ENCODE measurements at places on chromosomes 3 and 15.
A peak's percentile ranks its signal among the peaks of the same experiment; 100 is the strongest.

GRCh38 chr3:129701161-129701560 is 94.7 kb upstream of the PLXND1 start:
- DNase-seq: no peak

DNA sequence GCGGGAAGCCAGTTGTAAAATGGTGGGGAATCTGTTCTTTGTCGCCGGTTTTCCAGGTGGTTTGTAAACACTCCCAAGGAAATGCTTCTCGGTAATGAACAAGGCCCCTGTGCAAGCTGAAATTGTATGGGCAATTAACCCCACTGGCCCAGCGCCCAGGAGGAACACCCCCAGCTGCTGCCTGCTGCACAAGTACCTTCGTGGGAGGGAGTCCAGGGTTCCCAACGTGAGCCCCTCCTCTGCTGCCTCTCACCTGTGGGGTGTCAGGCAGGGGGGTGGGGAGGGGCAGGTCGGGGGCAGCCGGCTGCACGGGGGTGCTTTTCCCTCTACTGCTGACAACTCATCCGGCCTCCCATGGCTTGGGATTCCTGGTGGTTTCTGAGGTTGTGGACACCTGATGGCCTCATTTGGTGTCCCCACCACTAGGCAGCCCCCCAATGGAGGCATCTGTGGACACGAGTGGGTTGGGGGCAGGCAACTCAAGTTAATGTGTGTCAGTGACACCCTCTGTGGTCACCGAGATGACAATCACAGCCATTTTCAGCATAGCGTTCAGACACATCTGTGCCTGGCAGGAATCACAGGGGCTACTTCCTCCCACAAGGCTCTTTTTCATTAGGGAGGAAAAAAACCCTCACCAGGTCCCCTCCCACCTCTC is 35.6 kb upstream of the PRR23E start:
- no peak for DNase-seq

DNA sequence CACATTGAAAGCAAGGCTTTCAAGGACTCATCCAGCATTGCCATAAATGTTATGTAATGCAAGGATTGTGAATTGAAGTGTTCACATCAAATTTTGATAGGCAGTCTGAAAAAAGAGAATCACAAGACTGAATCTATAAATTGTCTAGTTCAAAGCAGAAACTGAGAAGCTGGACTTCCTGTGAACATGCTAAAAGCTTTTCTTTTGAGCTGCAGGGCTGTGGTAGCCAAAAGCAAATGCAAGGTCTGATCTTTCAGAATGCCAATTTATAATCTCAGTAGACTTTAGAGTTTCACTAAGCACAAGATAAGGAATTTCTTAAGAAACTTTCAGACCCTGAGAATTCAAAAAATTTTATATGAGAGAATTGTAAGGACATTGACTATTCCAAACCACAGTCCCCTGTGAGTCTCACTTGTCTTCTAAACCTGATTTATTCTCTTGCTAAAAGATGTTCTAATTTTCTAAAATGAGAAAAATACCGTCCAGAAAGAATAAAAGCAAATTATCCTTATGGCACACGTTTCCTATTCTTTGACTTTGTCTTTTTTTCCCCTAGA is 1700.3 kb downstream of the OTOL1 start:
- no peak for DNase-seq

- DNase-seq: no peak
Measured at GRCh38 chr3:5428607-5429516, 241.4 kb downstream of the EDEM1 start.

- no peak for DNase-seq
Measured at GRCh38 chr3:52696830-52697631, 8.6 kb downstream of the GLT8D1 start.

GRCh38 chr3:61828184-61828874 is 267.0 kb downstream of the PTPRG start:
- no peak for DNase-seq

DNA sequence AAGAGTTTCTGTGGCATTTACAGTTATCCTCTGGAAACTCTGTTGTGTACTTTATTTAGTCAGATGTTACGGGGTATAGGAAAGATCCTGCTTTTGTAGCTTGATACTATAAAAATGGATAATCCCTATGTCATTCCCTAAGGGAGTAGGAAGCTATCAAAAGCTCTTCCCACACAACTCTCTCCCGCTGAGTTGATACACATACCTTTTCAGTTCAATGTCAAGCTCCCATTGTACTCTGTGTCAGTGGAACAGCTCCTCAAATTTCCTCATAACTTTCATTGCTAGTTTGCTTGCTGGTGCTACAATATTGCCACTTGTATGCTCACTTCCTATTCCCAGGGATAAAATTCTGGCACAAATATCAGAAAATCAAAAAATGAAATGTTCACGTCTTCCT is 893.3 kb upstream of the GBE1 start:
- no peak for DNase-seq

GRCh38 chr15:99677540-99678134 is 55.6 kb downstream of the LYSMD4 start:
- no peak for DNase-seq

DNA sequence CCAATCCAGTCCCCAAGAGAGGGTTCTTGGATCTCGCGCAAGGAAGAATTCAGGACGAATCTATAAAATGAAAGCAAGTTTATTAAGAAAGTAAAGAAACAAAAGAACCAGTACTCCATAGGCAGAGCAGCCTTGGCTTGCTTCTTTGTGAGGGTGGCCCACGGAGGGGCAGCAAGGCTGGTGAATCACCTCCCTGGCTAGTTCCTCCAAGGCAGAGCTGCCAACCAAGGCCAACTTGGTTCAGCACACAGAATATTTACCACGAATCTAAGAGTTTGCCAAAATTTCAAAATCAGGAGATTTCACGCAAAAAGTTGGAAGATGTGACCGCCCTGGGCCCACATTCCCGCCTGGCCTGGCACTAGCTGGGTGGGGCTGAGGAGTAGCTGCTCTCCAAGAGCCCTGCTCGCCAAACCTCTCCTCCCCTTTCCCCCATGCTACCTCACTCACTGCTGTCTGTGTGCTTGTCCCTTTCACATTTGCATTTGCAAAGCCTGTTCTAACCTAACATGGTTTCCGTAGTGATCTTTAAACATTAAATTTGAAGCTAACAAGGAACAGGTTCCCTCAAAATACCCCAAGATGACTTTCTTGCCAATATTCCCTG is 26.2 kb upstream of the DCUN1D1 start:
- no peak for DNase-seq

DNA sequence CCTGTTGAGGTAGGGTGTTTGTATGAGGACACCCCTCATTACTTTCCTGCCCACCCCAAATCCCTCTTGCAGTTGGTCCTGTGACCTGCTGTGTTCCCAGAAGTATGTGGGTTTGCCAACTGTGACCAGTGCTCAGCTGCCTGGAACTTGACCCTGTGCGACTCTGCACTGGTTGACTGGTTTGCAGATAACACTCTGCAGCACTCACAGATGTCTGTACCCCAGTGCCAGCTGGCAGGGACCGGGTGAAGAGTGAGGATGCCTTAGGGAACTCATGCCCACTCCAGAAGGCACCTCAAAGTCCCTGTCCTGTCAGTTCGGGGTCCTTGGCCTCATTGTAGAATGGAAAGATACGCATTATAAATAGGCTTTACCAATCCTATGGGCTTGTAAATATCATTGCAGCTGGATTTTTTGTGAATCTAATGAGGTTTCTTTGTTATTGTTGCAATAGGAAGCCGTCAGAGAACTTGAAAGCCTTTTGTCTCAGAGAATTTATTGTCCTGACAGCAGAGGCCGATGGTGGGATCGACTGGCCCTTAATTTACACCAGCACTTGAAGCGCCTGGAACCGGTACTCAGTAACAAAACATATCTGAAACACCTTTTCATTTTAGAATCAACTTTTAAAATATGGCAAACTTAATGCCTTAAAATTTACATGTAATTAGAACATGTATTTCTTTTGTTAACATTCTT is 18.2 kb downstream of the FAN1 start:
- DNase-seq: no peak

DNA sequence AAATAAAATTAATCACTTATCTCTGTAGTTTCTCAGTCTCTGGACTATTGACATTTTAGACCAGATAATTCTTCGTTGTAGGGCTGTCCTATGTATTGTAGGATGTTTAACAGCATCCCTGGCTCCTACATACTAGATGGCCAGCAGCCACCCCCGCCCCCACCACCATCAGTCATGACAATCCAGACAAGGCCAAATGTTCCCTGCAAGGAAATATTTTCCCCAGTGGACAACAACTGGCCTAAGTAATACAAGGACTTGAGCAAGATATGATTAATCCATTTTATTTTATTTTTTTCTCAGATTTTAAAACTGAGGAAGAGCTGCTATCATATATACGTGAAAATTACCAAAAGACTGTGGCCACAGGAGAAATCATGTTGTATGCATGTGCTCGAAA is 23.8 kb downstream of the TICRR start:
- DNase-seq: no peak

GRCh38 chr3:154151969-154152368 is 30.8 kb downstream of the ARHGEF26 start:
- peak; percentile 30 for DNase-seq

- DNase-seq: no peak
Measured at GRCh38 chr3:25783661-25784512, 644 bp upstream of the NGLY1 start.

DNA sequence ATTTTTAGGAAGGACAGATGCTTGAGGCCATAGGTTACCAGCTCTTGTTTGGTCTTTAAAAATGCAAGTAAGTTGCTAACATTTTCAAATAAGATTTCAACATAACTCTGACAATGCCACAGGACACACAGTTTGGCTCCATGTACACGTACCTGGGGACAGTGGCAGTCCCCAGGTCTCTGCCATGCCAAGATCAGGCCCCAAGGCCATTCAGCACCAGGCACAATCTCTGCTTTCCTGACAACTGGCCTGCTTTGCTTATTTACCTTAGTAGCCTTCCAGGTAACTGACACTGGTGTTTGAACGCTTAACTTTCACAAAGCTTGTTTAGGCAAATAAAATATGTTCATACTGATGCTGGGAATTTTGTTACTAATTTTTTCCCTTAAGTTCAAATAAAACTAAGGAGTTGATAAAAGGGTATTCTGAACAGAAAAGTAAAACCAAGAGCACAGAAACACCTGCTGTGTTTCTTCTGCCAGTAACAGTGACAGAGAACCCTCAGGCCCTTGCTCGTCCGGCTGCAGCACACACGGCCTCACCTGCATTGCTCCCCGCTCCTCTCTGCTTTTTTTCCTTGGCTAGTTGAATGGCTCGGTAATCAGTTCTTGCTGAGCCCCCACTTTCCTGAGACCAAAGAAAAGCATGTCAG is 16.5 kb downstream of the ZXDC start:
- DNase-seq: no peak

GRCh38 chr3:47476330-47476626 is 537 bp upstream of the SCAP start:
- no peak for DNase-seq

DNA sequence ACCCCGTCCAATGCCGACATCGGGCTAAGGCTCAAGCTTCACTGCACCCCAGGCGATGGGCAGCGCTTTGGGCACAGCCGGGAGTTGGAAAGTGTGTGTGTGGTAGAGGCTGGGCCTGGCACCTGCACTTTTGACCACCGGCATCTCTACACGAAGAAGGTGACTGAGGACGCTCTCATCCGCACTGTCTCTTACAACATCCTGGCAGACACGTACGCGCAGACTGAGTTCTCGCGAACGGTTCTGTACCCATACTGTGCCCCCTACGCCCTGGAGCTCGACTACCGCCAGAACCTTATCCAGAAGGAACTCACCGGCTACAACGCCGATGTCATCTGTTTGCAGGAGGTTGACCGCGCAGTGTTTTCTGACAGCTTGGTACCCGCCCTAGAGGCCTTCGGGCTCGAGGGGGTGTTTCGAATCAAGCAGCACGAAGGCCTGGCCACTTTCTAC is 1.0 kb downstream of the PDE12 start:
- DNase-seq: no peak

DNA sequence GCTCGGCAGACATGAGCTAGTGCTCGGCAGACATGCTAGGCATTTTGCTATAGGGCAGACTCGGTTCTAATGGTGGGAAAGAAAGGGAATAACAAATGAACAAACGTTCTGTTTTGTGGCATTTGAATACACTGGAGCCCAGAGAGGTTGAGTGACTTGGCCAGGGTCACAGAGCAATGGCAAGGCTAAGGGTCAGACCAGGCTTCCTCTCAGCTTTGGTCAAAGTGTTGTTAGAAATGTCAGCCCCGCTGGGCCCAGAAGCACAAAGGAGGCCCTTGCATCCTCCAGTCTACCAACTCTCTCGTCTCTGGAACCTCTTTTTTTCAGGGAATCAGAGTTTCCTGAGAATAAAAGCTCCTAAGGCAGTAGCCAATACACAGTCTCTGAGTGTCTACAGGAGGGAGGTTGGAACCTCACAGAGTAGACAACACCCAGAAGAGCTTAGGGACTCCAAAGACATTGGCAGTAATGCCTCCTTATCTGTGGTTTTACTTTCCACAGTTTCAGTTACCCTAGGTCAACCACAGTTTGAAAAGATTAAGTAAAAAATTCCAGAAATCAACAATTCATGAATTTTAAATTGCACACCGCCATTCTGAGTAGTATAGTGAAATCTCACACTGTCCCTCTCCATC is 47.3 kb downstream of the SSUH2 start:
- DNase-seq: no peak

GRCh38 chr3:49013738-49014660 is 4.4 kb downstream of the DALRD3 start:
- no peak for DNase-seq
